ENCODE measurements at places on chromosomes 5 and 9.

DNA sequence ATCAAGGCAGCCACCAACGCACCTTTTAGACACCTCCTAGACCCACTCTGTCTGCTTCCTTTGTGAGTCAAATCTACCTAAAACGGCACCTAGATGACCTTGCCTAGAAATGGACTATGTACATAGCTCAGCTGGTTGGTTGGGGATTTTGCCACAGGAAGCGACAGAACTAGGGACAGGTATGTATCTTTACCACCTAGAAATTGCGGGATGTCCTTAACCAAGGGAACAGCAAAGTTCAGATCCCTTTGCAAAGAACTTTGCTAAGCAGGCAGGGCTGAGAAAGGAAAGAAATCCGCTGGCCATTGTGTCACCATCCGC is 2.0 kb upstream of the ENC1 start:
- no peak for DNase-seq

- no peak for DNase-seq
Measured at GRCh38 chr9:116377179-116377798, 223.7 kb downstream of the PAPPA start.

DNA sequence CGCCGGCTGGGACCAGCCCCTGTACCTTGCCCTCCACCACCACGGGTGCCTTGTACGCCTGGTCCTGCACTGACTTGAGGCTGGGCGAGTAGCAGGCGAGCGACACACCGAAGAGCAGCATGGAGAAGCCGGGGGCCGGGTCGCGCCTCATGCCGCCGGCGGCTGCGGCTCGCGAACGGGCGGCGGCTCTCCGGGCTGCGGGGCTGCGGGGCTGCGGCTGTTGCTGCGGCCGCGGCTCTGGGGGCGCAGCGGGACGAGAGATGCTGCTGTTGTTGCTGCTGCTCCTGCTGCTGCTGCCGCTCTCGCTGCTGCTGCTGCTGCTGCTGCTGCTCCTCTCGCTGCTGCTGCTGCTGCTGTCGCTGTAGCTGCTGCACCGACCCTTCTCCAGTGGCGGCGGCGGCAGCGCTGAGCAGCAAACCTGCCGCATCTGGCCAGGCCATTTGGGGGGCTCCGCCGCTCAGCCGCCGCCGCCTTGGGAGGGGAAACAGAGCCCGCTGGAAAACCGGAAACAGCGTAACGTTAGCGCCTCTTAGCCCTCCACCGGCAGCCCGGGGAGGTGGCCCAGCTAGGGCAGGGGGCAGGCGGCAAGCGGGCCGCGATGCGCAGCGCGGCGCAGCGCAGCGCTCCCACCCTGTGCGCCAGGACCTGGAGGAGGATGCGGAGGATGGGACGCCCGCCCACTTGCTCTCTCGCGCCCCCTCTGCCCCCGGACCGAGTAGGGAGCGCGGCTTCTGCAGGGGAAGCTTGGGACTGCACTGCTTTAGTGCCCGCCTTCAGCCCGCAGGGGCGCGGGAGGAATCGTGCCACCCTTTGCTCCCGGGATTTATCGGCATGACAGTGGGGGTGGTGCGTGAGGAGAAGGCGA is at the start of gene NRG2:
Gene NRG2 (minus strand): TSS at position 657 of the 865 bp plus-strand sequence.
- DNase-seq: peak; percentile 89

DNA sequence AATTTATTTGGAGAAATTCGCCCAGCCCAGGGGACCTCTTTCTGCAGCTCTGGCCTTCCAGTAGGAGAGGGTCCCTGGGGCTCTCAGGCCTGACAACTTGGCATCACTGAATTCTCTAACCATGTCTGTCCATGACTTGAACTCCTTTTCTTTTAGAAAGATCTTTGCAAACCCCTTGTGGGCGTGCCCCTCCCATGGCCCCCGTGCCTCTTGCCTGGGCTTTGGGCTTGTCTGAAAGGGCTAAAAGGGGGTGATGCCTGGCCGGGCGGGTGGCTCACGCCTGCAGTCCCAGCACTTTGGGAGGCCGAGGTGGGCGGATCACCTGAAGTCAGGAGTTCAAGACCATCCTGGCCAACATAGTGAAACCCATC is 3.2 kb upstream of the SQSTM1 start:
- DNase-seq: no peak

DNA sequence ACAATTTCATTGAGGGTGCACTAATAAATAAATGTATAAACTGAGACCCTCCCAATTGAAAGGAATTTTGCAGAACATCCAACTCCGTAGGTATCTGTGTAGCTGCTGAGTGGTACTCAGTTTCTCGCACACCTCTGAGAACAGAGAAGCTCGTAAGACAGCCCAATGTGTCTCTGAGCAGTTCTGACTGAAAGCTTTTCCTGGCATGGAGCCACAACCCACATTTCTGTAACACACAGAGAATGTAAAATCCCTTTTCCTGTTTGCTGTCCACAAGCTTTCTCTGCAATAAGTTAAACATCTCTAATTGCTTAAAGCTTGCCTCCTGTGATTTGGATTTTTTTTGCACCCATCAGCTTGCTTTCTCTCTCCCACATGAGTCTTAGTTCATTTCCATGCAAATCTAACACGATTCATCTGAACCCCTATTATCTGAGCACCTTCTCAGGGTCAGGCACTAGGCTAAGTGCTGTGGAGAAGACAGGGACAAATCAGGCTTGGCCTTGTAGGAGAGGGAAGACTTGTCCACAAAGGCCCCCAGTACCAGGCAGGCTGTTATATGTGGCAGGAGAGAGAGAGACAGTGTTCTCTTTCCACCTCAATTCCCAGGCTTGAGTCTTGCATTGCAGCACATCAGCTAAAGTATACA is 44.2 kb upstream of the COL15A1 start:
- DNase-seq: no peak

DNA sequence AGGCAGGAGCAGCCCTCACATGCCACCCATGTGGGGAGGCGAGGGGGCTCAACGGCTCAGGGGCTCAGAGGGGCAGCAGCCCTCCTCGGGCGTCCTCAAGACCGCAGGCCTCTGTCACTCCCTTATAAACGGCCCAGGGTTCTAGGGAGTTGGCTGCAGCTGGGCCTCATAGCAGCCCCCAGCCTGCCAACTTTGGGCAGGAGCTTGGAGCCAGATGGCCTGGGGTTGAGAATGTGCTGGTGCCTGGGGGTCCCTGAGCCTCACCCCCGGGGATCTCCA is 51.0 kb upstream of the RNU6ATAC start:
- no peak for DNase-seq

DNA sequence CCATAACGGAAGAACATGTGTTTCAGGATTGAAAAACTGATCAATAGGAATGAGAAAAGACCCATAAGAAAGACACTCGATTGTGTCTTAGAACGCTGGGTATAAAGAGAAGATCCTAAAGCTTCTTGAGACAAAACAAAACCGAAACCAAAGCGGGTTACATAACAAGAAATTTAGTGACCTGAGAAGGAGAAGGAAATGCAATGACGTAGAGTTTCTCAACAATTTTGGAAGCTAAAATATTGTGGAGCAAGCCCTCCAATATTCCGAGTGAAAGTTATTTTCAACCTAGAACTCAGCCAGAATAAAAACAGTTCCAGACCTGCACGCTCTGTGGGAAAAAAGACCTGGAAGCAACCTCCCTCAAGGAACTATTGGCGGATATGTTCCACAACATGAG is 81.9 kb upstream of the FREM1 start:
- no peak for DNase-seq

GRCh38 chr9:18472841-18473251 is 1.1 kb upstream of the ADAMTSL1 start:
- DNase-seq: no peak

DNA sequence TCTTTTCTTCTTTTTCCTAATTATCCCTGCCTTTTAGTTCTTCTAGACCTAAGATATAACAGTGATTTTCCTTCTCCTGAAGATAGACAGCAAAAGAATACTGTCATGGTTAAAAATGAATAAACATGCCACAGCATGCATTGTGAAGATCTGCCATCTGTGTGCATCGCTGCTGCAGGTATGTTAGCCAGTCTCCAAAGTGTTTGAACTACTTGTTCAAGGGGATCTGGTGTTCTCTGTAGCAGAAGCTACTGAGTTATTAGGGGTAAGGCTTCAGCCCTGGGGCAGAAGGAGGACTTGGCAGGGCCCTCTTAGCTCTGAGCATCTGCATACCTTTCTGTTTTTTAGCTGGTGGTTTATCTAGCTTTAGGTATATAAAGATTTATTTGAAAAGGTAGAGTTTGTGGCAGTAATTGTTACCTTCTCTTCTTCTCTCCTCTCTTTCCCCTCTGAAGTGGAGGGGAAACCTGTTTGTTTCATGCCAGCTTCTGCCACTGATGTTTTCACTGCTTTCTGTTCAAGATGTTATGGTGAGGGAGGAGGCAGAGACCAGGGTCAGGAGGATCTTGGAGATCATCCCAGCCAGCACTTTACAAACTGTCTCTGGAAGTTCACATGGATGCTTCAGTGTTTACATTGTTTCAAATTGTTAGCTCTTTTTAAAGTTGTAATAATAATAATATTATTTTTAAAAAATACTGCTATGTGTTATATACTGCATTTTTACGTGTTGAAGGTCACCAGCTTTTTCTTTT is 25.2 kb downstream of the GALNT10 start:
- no peak for DNase-seq

DNA sequence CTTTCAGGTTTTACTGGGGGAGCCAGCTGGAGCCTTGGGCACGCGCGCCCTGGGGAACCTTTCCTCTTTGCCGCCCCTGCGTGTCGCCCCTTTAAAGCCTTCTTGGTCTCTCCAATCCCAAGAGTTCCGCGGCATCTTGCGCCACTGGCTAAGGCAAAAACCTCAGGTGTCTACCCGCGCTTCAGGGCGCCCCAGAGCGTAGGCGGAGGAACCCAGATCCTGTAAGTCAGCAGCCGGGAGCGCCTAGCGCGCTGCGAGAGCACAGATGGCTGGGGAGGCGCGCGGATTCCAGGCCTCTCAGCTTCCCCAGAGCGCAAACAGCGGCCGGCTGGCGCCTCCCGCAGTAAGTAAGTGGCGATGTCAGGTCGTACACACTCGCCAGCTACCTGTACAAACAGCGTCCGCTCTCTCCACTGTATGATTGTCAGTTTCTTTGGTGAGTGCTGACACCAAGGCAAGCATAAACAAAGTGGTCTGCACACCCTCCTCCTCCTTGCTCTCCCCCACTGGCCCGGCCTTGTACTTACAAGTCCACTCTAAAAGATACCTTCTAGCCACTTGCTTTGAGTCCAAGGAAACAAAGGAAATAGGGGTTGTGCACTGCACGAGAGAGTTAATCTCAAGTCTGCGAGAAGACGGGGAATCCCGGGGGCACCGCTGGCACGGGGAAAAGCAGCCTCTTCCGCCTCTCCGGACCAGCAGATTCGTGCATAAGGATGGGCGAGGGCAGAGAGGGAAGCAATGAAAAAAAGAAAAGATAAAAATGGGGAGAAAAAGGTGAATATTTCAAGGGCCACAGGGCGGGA is 2.9 kb downstream of the HTR1A start:
- peak; percentile 91 for DNase-seq

DNA sequence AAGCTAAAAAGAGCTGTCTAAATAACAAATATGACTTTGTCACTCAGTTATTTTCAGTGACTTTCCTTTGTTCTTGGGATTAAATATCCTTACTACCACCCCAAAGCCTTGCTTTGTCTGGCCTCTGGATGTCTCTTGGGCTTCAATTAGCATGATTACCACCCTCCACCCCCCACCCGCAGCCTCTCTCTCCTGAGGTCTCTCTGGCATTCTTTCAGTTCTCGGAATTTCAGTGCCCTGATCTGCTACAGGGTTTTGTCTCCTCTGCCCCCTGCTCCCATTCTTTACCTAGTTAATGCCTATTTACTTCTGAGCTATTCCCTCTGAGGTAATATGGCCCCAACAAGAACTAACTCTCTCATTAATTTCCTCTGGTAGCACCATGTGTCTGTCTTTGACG is 376.4 kb downstream of the DEPDC1B start:
- DNase-seq: peak; percentile 45

DNA sequence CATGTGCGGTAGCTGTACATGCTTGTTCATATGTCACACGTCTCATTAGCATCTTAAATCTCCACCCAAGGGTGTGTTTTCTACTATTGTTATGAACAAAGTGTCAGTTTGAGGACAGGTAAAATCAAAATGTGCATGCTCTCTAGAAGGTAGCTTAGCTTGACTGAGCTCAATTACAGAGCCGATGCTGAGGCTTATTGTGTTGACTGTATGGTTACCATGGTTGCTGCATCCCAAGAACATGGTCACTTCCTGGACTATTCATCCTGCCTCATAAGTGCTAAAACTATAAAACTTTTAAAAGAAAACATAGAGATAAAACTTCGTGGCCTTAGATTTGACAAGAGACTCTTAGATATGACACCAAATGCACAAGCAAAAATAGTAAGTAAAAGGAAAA is 426.1 kb upstream of the CTNND2 start:
- DNase-seq: no peak

DNA sequence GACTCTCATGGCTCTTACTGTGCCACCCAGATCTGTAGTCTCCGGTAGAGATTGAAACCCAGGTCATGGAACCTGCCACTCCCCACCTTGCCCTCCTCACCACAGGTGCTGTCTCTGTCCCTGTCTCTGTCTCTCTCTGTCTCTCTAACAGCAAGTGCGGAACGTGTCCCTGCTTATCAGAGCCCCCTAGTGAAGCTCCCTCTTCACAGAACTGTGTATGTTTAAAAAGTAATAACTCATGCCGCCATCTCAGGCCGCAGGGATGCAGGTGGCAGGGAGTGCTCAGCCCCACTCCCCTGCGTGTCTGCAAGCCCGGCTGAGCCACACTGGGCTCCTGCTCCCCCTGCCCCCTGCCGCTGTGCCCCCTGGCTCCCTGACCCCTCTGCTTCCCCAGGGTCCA is 43.8 kb downstream of the UNC5A start:
- no peak for DNase-seq

DNA sequence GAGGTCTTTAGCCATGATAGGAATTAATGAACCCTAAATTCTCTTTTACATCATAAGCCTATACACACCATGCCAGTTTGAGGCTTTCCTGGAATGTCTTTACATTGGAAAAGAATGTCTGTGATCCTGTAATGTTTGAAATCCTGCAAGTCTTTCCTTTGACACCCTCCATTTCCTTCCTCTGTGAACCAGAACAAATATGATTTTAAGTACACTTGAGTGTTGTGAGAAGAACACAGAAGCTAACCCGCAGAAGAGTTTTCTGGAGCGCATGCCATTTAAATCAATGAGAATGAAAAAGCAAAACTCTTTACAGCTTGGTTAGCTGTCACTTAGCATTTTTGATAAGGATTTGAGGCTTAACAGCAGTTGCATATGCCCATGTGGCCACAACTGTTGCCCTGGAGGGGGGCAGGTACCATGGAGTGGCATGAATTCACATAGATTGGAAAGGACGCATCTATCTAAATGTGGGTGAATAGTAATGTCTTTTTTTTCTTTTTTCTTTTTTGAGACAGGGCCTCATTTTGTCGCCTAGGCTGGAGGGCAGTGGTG is 372.6 kb downstream of the KDM4C start:
- DNase-seq: no peak

- DNase-seq: no peak
Measured at GRCh38 chr9:113995963-113996362, 82.1 kb downstream of the AMBP start.

GRCh38 chr9:74696520-74696919 is 191.2 kb downstream of the TRPM6 start:
- DNase-seq: no peak

GRCh38 chr5:133819977-133820471 is 148.4 kb downstream of the C5orf15 start:
- DNase-seq: no peak

GRCh38 chr5:77425998-77426659 is 66.0 kb downstream of the WDR41 start:
- no peak for DNase-seq

GRCh38 chr9:136856541-136857141 is 4.5 kb downstream of the MAMDC4 start:
- DNase-seq: peak; percentile 31

GRCh38 chr5:55903121-55903701 is 52.1 kb downstream of the IL31RA start:
- DNase-seq: no peak

All from H9 (cell line).